Stimulated activated CD4-positive, alpha-beta T cell treated with anti-CD3 and anti-CD28 coated beads, TNF-alpha, amount 100 ng/mL, for 1 hour (primary cell): ENCODE measurements at places on chromosomes 12 and 14.

- DNase-seq, result no peak
Observed at GRCh38 chr14:101153691-101154090, 250.2 kb upstream of the RTL1 start.

GRCh38 chr14:61221906-61222305, 59.2 kb downstream of the TMEM30B start:
- DNase-seq, result no peak

DNA sequence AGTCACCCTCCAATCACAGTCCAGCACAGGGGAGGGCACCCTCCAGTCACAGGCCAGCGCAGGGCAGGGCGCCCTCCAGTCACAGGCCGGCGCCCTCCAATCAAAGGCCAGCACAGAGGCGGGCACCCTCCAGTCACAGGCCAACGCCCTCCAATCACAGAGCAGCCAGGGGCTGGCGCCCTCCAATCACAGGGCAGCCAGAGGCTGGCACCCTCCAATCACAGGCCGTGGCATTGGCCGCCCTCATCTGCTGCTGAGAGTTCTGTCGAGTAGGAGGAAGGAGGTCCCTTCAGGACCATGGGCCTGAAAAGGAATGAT, 26.6 kb downstream of the DDX51 start:
- no peak for DNase-seq

- DNase-seq, result no peak
Observed at GRCh38 chr12:95593266-95593871, 42.1 kb upstream of the USP44 start.

GRCh38 chr12:131076296-131076695, 122.6 kb downstream of the ADGRD1 start:
- no peak for DNase-seq

- no peak for DNase-seq
Observed at GRCh38 chr14:29798108-29798663, 129.5 kb downstream of the PRKD1 start.

DNA sequence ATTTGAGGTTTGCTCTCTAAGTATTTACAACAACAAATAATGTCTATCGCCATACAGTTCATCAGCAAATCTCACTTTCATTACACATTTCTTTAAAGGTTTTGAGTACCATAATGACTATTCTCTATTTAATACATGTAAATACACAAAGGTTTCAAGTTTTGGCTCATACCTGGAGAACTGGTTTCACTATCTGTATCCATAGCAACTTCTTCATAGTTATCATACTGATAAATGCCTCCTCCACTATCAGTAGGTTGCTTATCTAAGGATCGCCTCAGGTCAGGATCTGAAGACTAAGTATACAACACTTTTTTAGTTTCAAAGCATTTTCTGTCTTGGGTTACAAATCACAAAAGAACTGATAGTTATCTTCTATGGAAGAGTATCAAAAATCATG, 21.4 kb downstream of the ZFC3H1 start:
- DNase-seq, result no peak

- peak; percentile 2 for DNase-seq
Observed at GRCh38 chr12:25276199-25276937, 25.6 kb upstream of the KRAS start.

- no peak for DNase-seq
Observed at GRCh38 chr14:75401361-75401760, 26.5 kb upstream of the JDP2 start.

- no peak for DNase-seq
Observed at GRCh38 chr12:33514893-33515292, 75.3 kb upstream of the SYT10 start.

- DNase-seq, result no peak
Observed at GRCh38 chr12:14410841-14411569, 45.5 kb downstream of the ATF7IP start.

DNA sequence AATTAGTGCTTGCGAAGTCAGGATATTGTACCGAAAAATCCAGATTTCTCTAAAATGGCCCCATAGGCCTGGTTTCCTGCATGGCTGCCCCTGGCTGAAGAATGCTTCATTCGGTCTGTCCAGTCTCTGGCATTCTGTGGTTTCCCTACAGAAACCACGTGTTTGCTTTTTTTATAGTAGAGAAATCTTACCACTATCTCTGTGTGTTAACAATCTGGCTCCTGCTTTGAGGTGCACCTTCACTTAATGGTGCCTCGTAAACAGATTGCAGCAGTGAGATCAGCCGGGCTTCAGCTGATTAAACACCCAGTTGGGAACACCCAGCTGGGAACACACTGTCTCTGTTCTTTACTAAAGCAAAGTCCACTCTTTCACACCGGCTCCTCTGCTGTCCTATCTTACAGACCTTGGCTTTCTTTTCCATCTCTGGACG, 6.7 kb upstream of the DNAAF2 start:
- no peak for DNase-seq

DNA sequence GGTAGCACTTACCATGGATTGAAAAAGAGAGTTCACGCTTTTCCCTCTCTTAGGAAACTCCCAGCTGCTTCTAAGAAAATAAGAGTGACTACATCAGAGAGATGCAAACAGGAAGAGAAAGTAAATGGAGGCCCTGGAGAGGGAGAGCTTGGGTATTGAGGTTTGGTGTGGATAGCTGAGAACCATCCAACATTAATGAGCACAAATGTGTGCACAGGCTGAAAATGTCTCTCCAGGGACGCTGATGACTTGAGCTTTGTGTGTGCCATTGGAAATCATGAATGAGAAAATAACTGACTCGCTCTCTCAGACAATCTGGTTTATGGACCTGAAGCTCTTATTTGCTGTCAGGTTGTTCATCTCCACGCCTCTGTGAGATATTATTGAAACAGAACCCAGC, 318.8 kb downstream of the NRXN3 start:
- no peak for DNase-seq

DNA sequence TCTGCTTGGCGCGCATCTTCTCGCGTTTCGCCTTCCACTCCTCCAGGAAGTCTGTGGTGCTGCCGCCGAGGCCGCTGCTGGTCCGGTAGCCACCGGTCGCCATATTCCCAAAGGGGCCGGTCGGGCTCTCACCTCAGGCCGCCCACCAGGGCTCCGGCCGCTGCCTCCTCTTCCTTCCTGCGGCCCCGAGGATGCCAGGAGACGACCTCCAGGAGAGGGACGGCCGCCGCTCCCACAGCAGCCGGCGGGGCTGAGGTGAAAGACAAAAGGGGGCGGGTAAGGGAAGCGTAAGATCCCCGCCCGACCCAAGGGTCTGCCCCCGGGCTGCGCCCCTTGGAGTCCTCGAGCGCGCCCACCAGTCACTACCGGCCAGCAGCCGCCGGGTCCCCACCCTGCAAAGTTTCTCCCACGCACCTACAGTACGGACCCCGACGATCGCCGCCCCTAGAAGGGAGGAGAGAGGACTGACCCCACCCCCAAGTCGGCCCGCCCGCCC, 574 bp downstream of the PAWR start:
- DNase-seq, result no peak

GRCh38 chr12:116600959-116601918, 42.1 kb downstream of the MAP1LC3B2 start:
- DNase-seq, result no peak

- DNase-seq, result no peak
Observed at GRCh38 chr12:84329938-84330337, 582.7 kb downstream of the SLC6A15 start.

DNA sequence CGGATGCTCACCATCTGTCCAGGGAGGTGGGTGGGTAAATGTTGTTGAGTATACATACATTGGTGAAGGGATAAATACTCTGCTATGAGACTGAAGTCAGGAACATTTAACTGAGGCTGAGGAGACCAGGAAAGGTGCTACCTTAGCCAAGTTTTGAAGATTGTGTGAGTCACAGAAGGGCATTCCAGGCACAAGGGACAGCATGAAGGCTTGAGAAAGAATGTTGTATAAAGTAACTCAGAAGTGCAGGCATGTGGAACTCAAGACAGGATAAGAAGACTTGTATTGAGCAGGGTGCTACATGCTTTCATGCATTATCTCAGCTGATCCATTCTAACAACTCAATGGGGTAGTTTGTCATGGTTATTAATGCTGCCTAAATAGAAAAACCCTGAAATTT, 112.7 kb downstream of the IPO8 start:
- no peak for DNase-seq

DNA sequence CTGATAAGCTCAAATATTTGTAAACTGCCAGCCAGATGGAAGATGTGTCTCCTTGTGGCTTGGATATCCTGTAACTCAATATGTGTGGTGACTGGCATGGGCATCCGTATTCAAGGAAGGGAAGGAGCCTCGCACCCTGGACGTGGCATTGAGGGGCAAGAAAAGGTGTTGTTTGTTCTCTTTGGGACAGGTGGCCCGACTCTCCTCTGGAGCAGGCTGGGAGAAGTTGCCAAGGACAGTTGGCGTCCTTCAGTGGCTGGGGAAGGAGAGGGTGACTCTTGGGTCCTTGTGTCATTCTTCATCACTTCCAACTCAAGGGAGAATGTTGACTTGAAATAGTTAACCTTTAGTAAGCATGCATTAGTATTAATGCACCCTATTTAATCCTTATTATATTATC, 39.6 kb downstream of the CACNA1C start:
- DNase-seq, result no peak

DNA sequence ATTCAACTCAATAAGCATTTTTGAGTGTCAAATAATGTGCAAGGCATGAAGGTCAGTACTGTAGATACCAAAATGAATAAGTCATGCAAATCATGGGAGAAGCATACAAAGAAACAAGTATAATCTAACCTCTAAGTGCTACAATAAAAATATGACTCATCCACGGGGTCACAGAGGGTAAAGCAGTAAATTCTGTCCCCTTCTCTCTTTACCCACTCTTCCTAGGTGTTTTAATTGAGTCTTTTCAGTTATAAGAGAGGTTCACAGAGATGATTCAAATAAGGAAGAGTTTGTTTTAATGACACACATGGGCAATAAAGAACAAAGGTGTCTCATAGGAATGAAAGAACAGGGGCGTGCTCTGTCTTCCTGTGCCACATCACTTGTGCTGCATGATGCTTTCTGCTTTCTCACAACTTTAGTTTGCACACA, 71.5 kb upstream of the DAAM1 start:
- DNase-seq, result no peak

DNA sequence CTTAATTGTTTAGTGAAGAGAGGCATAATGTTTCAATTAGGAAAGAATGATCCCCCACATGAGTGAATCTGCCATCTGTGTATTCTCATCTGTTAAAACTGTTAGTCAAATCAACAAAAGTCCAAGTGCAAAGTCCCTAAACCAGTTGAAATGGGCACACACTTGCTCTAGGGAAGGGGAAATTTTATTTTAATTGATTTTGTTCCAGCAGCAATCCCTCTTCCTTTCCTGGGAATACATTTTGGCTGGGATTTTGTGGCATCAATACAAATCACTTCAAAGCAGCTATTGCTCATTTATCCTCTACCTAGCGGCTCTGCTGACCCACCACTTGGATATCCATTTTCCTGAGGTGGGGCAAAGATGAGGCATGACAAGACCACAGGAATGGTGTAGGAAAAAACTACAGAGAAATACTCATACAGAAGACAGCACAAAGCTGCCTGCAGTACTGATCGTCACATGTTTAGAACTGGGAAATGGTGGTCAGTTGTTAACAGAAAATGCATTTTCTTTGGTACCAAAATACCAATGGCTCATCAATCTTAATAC, 9.8 kb upstream of the SSTR1 start:
- no peak for DNase-seq

- no peak for DNase-seq
Observed at GRCh38 chr14:93832665-93833064, 44.4 kb upstream of the PRIMA1 start.

- DNase-seq, result no peak
Observed at GRCh38 chr14:85535321-85535720, 5.4 kb downstream of the FLRT2 start.

DNA sequence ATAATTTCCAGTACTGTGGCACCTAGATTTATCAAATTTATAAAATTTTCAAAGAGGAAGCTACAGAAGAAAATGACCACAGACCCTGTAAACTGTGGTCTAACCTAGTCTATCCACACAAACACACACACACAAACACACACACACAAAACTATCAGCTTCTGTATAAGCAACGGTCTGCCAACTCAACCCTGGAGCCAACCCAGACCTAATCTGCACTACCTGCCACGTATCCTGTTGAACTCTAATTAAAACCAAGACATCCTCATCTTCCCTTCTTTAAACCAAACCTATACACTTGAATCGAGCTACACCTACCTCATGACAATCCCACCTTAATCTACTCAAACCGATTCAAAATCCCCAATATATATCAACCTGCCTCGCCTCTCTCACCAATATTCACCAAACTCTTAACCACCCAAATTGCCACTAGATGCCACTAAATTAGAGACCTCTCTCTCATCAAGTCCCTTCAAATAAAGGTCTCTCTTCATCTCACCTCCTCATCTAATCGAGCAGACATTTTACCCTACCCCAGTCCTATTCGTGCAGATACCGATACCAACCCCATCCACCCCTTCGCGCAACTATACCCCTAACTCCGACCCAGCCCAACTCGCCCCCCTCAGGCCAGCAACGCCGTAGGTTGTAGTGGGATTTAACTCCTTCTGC, 808 bp downstream of the ACIN1 start:
- DNase-seq, result no peak

DNA sequence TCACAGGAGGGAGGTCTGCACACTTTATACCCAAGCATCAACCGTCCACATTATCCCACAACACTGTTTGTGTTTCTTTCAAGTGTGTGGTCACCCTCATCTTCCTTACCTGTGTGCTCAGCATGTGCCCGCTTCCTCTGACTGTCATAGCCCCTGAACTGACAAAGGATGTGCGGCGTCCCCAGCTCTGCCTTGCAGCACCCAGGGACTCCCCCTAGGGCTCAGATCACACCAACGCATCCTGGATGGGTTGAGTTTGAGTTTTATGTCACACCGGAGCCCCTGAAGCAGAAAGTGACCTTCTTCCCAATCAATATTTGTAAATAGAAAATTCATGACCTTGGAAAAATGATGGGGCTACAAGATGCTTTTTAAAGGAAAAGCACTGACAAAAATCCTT, 770.7 kb upstream of the TMEM132C start:
- no peak for DNase-seq

- DNase-seq, result no peak
Observed at GRCh38 chr12:69401940-69402339, 42.4 kb downstream of the YEATS4 start.

- DNase-seq, result no peak
Observed at GRCh38 chr14:51877810-51878209, 17.4 kb downstream of the GNG2 start.

DNA sequence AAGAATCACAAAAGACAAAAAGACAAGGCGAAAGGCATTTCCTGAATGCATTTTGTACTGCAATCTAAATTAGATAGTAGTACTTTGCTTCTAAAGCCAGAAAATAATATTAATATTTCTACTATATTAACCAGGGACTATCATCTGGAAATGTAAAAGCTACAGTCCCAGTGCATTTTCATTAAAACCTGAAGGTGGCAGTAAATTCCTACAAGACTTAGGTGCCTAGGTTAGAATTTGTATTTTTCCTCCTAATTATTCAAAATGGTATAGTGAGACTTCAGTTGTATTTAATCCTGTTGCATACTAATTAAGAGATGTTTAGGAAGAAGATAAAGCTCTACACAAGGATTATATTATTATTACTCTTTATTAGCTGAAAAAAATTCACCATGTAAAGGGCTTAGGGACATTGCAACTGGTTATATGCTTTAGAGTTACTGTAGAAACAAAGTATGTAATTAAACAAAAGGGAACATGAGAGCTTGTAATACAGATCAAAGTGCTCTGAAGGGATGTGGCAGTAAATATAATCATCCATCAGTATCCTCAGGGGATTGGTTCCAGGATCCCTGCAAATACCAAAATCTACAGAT, 53.6 kb downstream of the BRMS1L start:
- DNase-seq, result no peak

- no peak for DNase-seq
Observed at GRCh38 chr12:110088936-110089335, 35.2 kb upstream of the IFT81 start.

- DNase-seq, result no peak
Observed at GRCh38 chr14:61599942-61600341, 95.4 kb upstream of the HIF1A start.
